Endothelial cell of umbilical vein (primary cell): ENCODE measurements at places on chromosomes 2 and 18. TPM values are rescaled to one million over a fixed set of nuclear protein-coding genes. Genes with fewer than 3 reads are reported as not detected.

Gene STARD6
- not detected in 2 replicates for polyA plus RNA-seq

Gene NPC1
- polyA plus RNA-seq: 38.9 and 40.6 TPM in 2 replicates

Gene PLA2R1
- polyA plus RNA-seq: 6.2 and 6.9 TPM in 2 replicates

DNA sequence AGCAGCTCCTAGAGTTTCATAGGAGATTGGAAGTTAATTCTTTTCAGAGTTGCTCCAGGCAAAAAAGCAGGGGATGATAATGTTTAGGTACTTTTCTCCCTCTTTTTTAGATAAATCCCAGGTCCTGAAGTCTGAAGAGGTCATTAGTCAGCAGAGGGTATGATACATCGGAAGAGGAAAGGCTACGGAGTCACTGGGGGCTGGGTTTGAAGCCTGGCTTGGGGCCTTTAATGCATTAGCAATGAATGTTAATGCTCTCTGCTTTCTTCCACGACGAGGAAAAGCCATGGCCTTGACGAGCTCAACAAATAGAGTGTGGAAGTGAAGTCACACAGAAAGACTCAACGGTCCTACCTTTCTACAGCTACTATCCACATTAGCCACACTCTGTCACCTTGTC is 235.1 kb downstream of the NCKAP5 start:
- no peak for DNase-seq

DNA sequence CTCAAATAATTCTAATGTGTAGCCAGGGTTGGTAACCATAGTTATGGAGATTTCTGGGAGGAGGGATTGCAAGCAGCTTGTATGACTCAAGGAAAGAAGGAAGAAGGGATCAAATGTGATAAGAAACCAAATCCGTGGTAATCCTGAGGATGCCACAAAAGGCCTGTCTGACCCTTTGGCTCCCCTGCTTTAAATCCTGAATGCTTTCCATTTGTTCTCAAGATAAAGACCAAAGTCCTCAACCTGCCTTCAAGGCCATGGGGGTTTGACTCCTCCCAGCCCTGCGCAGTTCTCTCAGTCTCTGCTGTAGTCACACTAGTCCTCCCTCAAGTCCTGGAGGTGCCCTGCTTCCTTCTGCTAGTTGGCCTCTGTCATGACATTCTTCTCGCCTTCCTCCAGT is 74.0 kb downstream of the SUMO1 start:
- no peak for DNase-seq

- no peak for DNase-seq
These were observed 136.0 kb upstream of the GCFC2 start for GRCh38 chr2:75846683-75847190.

GRCh38 chr2:141316606-141317005 is 814.2 kb downstream of the LRP1B start:
- DNase-seq: no peak

GRCh38 chr2:230714136-230714480 is 1.5 kb downstream of the CAB39 start:
- DNase-seq: peak; percentile 83

DNA sequence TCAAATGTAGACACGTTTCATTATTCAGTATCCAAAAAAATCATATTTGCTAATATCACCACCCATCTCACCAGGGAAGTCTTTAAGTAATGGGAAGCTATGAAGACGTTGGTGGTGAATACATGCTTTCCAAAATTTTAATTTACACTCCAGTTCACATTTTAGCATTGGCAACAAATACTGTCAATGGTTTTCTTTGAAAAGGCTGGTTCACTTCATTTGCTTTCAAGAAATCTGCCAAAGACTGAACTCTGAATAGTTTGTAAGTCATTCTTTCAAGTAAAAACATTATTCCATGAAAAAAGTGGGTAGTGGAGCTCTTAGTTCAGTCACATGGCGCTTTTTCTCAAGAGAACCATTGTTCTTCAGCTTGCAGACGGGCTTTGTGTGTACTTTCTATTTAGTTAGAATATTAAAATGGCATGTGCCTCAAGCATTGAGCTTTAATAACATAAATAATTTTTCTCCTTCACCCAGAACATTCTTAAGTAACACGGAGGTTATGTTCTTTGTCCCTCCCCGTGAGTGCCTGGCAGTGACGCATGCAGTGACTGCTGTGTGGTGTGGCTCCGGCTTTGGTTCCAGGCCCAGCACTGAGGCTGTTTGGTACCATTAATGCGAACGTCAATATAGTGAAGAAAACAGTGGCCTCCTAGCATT is 300.0 kb upstream of the HDAC4 start:
- DNase-seq: no peak

GRCh38 chr2:79798776-79799175 is 285.9 kb downstream of the CTNNA2 start:
- DNase-seq: no peak

DNA sequence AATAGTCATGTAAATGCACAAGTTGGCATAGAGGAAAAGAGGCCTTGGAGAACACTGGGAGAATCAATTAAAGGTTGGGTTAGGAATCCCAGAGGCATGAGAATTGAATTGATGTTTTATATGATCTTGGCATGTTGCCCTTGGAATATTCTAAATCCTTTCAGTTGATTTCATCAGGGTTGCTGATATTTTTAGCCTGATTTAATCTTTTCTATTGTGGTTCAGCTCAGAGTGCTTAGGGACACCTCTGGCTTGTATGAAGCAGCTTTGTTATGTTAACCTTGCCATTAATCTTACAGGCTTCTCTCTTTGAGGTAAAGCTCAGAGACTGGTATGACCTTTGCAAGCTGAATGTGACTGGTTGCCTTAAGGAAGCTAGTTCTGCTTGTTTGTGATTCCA is 64.4 kb upstream of the LYPD6B start:
- DNase-seq: no peak

- no peak for DNase-seq
These were observed 44.2 kb downstream of the SP140 start for GRCh38 chr2:230269715-230270114.

DNA sequence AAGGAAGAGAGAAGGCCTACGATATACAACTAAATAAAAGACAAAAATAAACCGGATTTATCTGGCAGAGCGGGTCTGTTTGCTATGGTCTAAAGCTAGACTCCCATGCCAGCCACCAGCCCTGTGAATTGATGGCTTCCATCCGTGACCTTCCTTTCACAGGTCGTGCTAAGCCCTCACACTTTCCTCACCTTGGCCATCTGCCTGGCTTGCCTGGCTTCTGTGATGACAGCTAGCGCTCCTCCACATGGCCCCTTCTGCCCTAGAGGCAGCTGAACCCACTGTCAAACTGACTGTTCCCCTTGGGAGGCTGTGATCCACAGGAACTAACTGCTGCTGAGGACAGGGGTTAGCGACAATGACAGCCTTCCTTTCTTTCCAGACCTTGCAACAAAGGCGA is 32.5 kb downstream of the GAREM1 start:
- DNase-seq: no peak

DNA sequence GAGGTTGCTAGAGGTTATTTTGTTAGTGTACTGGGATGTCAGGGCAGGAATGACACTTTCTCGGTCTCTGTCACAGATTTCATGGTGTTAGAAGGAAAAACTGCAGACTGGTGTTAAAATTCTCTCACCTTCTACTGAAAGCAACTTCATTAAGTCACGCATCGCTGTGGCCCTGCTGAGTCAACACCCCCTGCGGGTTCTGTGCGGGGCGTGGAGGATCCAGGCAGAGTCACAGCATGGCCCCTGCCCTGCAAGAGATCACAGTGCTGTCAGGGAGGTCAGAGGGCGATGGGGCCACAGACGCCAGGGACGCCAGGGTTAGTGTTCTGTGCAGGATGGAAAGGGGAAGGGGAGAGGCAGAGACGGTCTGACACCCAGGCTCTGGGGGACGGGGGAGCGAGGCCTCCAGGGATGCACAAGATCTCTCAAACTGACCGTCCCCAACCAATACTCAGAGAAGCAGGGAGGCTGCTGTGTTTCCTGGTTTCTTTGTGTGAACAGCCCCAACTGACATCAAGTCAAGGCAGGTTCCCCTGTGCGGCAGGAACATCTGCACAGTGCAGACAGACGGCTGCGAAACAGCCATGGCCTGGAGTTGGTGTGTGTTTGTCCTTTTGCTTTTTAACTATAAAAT is 354.9 kb upstream of the SALL3 start:
- no peak for DNase-seq

DNA sequence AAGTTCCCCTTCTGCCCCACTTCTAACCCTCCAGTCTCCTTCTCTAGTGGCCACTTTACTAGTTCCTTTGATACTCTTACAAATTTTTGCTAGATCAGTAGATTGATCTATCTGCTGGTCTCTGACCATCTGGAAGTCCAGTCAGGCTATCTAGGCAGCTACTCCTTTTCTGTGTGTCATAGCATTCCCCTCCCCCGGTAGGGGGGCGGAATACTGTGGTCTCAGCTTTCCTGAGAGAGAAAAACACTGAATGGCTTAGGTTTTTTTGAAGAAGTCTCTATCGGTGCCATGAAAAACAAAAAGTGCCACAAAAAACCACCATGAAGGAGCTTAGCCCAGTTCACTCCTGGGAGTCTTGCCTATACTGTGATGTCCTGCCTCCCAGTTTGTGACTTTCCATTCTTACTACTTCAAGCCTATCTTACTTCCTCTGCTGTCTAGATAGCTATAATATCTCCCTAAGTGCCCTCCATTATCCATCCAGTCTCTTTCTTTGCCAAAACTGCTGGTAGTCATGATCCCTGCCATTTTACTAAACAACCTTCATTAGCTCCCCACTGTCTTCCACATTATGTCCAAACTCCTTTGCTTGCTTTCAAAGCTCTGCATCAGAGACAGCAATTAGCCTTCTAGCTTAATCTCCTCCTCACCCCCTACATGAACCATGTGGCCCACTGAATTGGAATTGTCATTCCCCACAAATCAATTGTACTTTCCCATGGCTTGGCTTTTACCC is 29.9 kb downstream of the TPGS2 start:
- DNase-seq: no peak

DNA sequence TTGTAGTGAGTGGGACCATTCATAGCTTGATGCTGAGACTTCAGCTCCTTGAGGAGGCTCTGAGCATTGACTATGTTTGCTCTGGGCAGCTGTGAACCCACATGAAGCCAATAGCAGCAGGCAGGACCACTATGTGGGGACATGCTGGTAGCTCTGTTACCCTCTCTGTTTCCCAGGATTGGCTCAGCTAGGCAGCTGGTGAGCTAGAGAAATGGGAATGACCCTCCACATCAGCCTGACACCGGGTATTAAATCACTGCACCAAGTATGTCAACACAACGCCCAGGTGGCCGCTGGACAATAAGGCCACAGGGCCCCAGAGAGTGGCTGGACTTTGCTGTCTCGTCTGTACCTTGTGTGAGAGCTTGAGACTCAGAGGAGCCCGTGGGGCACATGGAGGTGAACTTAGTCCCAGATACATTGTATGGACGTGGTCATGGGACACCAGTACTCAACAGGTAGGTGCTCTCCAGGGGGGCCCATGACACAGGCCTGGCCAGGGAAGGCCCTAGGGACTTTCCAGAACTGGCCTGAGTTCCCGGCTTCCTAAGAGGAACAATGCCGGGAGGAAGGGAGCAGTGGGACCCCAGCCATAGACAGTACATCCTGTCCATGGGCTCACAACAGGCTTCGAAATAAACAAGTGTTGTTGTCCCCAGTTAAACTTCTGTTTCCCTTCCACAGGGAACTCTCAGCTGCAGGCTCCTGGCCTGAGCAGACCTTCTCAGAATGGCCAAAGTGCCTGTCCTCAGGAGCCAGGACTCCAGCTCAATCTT is 35.2 kb downstream of the HS1BP3 start:
- DNase-seq: peak; percentile 70

- DNase-seq: no peak
These were observed 69.4 kb upstream of the MMADHC start for GRCh38 chr2:149656996-149657395.

DNA sequence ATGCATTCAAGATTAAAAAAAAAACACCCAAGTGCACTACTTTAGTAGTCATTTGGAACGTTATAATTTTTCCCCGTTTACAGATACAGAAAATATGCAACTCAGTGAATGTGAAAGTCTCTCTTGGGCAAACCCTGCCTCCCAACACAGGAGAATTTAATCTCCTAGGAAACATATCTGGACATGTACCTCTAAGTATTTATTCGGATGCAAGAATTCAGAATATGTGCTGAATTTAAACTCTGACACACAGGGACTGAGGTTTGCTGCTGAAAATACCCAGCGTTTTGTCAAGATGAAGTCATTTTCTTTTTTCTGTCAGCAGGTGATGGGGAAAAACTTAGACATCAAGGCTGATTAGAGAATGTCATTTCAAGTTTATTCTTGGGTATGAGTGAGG is 105.4 kb downstream of the ACKR3 start:
- no peak for DNase-seq

DNA sequence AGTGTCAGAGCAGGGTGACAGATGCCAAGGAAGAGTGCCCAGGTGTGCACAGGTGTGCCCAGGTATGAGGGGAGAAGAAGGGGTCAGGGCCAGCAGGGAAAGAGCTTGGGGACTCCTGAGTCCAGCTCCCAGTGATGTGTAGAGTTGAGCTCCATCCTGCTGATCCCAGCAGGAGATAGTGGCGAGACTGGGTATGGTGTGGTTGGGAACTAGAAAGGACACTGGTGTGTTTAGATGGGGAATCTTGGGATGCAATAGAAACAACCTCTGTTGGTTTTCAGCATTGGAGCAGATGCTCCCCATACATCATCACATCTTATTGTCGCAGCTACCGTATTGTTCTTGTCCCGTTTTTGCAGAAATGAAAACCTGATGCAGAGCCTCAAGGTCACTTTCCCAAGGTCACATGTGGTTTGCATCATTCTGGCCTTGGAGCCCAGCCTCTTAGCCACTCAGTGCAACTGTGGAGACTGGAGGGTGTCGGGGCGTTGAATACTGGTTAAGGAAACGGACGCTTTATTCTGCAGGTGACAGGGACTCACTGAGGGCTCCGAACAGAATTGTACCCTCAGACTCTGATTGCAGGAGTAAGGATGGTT is 166.7 kb downstream of the AGAP1 start:
- DNase-seq: no peak

DNA sequence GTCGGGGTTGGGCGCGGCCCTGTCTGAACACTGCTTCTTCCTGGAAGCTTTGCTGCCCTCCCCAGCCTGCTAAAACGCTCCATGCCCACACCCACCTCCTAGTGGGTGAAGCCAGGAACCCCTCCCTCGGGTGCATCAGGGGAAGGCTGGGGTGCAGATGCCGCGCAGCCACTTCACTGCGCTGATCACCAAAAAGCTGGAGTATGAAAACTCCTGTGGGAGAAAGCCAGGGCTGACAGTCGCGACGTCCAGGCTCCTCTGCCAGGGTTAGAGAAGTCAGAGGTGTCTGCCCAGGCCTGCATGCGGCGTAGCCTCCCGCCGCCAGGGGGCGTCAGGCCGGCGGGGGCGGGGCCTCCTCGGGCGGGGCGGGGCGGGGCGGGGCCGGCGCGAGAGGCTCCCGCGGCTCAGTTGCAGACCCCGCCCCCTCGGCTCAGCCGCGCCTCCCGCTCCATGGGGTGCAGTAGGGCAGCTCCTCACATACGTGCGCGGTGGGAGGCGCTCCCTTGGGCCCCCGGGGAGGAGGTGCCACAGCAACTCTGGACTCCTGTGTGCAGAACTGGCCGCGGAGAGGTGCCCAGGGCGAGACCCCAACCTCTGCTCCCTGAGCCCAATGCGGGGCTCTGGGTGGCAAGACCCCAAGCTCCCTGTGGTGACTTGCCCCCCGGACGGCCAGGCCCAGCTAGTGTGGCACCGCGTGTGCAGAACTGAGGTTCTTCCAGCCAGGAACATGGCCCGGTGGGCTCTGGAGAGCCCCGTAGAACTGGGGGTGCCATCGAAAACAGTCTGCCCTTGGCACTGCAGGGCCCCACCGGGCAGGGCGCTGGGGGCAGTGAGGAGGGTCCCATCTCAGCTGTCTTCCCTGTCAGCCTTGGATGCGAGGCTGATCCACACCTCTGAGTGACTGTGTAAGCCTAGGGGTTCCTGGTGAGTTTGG is 1.8 kb upstream of the RNPEPL1 start:
- DNase-seq: peak; percentile 79

GRCh38 chr2:234373481-234374149 is 123.3 kb downstream of the ARL4C start:
- DNase-seq: no peak
